ENCODE measurements at places on chromosomes 13 and 19.
A peak's percentile ranks its signal among the peaks of the same experiment; 100 is the strongest.

DNA sequence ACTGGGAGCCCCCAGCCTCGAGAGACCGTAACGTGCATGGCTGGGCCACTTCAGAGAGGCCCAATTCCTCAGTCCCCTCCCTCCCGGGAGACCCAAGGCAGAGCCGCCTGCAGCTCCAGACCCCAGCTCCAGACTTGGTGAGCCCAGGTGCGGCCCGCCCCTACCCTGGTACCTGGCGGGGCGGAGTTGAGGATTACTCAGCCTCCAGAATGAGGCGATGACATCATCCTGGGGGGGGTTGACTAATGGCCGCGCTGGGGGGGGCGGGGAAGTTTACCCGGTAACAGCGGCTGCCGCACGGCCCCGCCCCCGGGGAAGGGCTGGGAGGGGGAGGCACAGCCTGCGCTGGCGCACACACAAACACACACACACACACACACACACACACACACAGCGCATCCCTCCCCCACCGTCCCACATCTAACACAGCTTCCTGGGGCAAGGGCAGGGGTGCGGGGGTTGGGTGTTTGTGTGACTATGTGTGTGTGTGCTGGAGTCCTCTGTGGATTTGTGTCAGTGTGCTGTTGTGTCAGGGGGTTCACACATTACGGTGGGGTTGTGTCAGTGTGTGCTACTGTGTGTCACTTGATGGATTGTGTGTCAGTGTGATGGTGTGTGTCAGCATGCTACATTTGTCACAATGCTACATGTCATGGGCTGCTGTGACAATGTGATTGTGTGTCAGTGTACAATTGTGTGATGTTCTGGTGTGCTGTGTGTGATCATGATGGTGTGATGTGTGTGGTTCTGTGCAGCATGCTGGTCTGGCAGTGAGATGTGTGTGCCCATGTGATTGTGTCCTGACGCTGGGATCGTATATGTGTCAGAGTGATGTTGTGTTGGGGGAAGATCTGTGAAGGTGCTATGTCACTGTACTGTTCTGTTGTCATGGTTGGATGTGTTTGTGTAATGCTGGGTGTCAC lies 10.3 kb upstream of the BBC3 start:
- DNase-seq: peak; percentile 79

GRCh38 chr19:46205183-46205984 lies 24.2 kb upstream of the IGFL1 start:
- no peak for DNase-seq

- DNase-seq: no peak
Observed at GRCh38 chr19:29492769-29493168, 33.0 kb upstream of the VSTM2B start.

GRCh38 chr13:80215368-80215767 lies 125.6 kb downstream of the SPRY2 start:
- peak; percentile 96 for DNase-seq

GRCh38 chr13:33441015-33441414 lies 155.5 kb upstream of the STARD13 start:
- no peak for DNase-seq

GRCh38 chr13:97001636-97002035 lies 7.4 kb upstream of the OXGR1 start:
- DNase-seq: no peak

DNA sequence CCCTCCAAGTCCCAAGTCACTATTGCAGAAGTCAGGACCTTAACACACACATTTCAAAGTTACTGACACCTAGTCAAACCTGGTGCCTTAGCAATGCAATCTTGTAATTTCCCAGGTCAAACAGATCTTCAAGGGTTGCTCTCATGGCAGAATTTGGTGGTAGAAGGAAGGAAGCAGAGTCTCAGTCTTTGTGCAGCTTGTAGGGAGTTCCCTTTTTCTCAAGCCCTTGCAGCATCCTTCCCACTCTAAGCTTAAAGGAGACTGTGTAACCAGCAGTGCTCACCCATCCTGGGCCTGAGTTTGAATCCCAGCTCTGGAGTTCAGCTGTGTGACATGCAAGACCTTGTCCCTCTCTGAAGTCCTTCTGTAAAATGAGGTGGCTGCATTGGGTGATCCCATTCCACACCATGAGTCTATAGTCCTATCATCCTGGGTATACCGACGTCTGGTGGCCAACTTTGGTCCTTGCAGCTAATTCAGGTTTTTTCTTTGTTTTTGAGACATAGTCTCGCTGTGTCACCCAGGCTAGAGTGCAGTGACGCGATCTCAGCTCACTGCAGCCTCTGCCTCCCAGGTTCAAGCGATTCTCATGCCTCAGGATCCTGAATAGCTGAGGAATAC lies 9.8 kb downstream of the SIGLEC10 start:
- no peak for DNase-seq

DNA sequence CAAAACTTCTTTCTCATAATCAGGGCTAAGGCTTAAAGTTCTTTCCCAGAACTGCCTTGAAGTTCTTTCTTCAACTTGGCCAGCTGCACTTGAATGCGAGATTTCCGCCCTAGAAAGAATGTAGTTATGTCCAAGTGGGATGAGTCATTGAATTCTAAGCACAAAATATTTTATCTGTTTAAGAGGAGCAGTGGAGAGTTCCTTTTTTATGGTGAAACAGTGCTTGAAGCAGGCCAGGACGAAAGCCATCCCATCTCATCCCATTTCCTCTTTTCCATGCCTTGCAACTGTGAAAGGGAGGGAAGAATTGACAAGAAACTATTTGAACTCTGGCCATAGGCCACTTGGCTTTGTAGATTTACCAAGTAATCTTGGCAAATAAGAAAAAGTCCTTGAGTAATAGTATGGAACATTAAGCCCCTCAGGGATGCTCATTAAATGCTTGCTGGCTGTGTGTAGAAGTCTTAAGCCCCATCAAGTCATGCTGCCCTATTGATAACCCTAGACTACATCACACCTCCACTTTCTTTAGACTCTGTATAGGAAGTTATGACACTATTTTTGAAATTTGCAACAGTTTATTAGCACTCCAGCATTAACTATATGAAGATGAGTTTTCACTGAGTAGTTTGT lies 174.5 kb downstream of the KCTD12 start:
- peak; percentile 76 for DNase-seq

GRCh38 chr13:52599848-52600603 lies 42.2 kb upstream of the HNRNPA1L2 start:
- DNase-seq: peak; percentile 75

GRCh38 chr13:37443538-37443937 lies 155.0 kb downstream of the POSTN start:
- DNase-seq: no peak

DNA sequence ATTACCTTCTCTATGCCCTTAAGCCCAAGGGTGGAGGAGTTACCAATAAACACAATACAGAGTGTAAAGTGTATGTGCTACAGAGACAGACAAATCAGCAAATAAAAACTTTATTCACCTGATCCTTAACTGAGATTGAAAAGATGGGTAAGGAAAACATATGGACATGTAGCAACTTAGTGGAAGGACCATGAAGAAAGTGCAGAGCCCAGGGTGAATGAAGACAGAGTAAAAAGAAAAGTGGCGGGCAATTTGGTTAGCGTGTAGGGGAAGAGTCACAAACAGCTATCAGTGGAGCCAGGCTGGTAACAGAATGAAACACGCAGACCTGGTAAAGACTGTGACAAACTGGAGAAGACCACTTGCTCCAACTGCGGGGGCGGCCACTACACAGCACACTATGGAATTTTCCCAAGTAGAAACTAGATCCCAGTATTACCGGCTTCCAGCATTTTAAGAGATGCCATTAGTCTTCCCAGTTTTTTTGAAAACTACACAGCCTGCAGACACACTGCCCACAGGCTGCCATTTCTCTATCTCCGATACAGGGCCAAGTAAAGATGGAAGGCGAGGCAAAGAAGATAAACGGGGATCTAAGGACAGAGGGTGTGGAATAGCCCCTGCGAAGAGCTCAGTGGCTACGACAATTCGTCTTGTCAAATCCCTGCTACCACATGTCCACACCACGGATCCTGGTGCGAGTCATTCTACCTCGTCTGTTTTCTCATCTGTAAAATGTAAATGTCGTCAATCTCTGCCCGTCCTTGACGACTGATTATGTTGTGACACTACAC lies 1.2 kb downstream of the UQCRFS1 start:
- DNase-seq: peak; percentile 2

GRCh38 chr13:87998081-87998480 lies 326.9 kb downstream of the SLITRK5 start:
- DNase-seq: no peak

DNA sequence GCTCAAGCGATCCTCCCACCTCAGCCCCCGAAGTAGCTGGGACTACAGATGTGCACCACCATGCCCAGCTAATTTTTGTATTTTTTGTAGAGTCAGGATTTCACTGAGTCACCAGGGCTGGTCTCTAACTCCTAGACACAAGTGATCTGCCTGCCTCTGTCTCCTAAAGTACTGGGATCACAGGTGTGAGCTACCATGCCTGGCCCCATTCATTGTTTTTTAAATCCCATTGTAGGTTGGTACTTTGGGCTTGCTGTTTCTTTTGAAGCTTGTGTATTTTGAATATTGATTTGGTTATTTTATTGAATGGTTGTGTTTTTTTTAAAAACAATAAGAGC lies 26.7 kb downstream of the ZMYM2 start:
- DNase-seq: no peak

DNA sequence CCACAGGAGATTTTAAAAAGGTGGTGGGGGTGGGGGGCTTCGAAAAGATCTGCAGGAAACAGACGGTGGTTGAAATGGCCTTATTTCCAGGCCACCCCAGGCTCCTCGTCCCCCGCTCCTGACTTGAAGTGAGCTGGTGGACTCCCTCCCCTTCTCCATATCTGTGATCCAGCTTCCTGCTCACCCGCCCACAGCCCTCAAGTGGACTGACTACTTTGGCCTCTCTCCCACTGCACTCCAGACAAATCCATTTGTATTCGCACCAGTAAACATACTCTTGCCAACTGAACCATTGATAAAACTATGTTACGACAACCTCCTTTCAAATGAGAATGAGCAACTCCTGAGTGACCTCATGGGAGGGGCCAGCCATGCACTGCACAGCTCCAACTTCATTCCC lies 259.5 kb downstream of the COL4A1 start:
- DNase-seq: peak; percentile 74

- DNase-seq: no peak
Observed at GRCh38 chr19:49186108-49186507, 28.5 kb downstream of the TRPM4 start.

DNA sequence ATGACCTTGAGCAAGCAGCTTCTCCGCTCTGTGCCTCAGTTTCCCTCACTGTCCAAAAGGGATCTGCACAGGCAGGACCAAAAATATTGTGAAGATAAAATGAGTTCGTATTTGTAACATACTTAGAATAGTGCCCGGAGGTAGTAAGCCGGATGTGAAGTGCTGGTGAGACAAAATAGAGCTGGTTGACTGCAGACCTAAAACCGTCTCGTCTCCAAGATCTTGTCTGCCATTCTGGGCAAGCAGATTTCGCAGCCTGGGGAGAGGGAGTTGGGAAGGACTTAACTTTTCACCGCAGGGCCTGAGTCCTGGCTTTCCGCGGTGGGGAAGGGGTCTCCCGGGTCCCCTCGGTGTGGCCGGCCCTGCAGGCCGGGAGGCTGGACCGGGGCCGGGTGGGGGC lies 8.2 kb upstream of the BBC3 start:
- no peak for DNase-seq

GRCh38 chr13:101623470-101624209 lies 171.2 kb downstream of the ITGBL1 start:
- no peak for DNase-seq

DNA sequence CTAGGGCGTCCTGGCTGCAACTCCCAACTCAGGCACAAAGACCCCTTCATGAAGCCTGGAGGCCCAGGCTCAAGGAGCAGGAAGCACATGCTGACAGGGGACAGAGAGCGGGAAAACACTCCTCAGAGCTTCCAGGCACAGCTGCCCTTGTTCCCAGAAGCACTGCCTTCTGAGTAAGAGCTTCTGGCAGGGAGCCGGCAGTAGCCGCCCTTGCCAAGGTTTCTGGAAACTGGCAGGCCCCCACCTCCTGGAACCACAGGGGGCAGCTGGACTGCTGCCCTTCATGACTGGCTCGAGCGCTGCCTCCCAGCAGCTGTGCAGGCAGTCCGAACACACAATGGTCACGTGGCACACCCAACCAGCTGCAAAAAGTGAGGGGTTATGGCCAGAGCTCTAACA lies 33.6 kb upstream of the EPHX3 start:
- DNase-seq: peak; percentile 66

GRCh38 chr13:113744197-113745000 lies 14.6 kb upstream of the TMEM255B start:
- no peak for DNase-seq

GRCh38 chr19:11578258-11579142 lies 1.1 kb upstream of the ACP5 start:
- no peak for DNase-seq

DNA sequence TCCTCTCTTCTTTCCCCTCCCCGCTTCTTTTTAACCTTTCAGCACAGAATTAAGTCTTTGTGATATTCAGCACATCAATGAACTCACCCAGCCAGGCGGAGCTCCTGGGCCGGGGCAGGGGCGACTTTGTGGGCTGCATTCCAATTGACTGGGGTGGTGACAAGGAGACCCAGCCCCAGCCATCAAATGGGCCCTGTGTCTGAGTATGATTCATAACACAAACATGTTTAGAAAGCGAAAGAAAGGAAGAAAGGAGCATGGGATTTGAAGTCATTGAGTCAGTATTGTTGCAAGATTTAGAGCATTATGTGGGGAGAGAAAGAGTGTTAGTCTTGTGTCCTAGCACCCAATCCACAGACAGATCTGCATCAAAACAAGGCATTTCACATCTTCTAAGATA lies 185.3 kb downstream of the LHFPL6 start:
- DNase-seq: peak; percentile 73

DNA sequence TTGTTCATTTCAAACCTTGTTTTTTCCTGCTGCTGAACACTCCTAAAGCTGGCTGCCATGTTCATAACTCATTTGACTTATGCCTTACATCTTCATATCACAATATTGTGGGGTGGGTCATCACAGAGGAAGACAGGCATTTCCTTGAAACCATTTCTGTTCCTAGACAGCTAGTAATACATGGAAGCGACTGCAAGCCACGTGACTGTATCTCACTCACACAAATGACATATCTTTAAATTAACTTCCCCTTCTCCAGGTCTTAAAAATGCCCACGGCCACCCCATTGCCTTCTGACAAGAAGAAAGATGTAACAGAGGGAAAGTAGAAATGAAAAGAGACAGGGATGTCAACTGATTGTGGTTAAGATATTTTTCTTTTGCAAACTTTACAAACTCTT lies 236.8 kb downstream of the LMO7 start:
- DNase-seq: no peak

- DNase-seq: no peak
Observed at GRCh38 chr13:31930901-31931522, 100.6 kb upstream of the FRY start.

- DNase-seq: no peak
Observed at GRCh38 chr19:33124207-33125098, 7.5 kb upstream of the WDR88 start.

GRCh38 chr19:7685546-7686445 lies 5.2 kb downstream of the TRAPPC5 start:
- no peak for DNase-seq
